ENCODE measurements at places on chromosomes 4 and X.

- DNase-seq = no peak
These were observed 20.5 kb downstream of the MGST2 start for GRCh38 chr4:139686130-139686529.

DNA sequence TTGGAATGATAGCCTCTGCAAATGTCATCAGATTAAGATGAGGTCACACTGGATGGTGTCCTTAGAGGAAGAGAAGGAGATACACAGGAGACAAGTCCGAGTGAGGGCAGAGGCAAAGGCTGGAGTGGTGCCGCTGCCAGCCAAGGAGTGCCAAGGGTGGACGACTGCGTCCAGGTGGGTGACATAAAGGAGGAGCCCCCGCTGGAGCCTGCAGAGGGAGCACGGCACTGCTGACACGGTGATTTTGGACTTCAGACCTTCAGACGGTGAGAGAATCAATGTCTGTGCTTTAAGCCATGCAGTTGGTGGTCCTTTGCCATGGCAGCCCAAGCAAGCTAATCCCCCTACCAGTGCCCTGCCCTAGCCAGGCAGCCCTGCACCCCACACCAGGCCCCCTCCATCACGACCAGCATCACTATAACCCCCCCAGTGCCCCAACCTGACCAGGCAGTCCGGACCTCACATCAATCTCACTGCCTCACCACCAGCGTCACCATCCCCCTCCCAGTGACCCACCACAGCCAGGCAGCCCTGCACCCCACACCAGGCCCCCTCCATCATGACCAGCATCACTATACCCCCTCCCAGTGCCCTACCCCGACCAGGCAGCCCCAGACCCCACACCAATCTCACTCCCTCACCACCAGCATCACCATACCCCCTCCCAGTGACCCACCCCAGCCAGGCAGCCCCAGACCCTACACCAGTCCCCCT lies 130.0 kb downstream of the HMX1 start:
- DNase-seq = no peak

- DNase-seq = no peak
These were observed 10.7 kb upstream of the WDR17 start for GRCh38 chr4:176054942-176055341.

DNA sequence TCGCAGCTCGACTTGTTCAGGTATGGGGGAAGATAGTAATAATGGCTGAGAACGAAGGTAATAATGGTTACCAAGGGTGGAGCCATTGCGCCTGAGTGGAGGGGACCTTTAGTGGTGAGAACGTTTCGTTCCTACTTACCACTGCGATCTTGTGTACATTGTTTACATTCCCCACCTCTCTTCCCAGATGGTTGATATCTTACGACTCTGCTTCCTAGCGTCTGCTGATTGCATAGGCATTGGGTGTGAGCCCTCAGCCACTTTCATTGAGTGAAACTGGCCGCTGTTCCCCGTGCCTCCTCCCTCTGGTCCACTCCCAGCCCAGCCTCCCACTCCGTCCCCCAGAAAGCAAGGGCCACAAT lies 850 bp downstream of the IGBP1 start:
- DNase-seq = no peak

- DNase-seq = no peak
These were observed 38.3 kb downstream of the AFAP1 start for GRCh38 chr4:7901311-7901885.

GRCh38 chr4:110668463-110669235 lies 45.8 kb upstream of the PITX2 start:
- no peak for DNase-seq

DNA sequence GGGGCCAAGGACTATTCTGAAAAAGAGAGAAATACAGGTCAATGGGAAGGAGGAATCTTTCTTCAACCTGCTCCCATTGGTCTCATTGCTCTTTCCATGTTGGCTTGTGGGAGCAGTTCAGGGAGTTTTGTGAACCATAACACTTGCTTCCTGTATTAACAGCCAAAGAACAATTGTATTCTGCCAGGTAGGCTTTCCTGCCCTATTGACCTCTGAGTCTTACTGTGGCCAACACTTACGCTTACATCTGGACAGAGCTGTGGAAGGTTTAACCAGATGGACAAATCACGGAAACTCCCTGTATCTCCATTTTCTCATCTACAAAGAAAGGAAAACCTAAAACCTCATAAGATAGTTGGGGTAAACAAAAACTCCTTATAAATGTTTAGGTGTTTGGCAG lies 30.7 kb downstream of the MID1IP1 start:
- no peak for DNase-seq

DNA sequence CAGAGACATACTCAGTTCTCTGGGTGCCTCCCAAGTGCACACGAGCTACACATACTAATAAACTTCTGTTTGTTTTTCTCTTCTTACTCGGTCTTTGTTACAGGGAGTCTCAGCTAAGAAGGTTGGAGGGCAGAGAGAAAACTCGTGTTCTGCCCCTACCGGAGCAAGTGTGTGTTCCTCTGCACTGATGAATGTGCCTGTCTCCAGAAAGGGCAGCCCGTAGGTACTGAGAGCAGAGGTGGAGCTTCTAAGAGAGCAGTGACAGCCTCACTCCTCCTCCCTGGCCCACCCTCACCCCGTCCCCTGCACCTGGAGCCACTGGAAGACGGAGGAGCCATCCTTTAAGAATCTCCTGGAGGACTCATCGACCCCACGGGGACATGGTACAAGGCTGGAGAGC lies 67.6 kb downstream of the MTNR1A start:
- DNase-seq = no peak

DNA sequence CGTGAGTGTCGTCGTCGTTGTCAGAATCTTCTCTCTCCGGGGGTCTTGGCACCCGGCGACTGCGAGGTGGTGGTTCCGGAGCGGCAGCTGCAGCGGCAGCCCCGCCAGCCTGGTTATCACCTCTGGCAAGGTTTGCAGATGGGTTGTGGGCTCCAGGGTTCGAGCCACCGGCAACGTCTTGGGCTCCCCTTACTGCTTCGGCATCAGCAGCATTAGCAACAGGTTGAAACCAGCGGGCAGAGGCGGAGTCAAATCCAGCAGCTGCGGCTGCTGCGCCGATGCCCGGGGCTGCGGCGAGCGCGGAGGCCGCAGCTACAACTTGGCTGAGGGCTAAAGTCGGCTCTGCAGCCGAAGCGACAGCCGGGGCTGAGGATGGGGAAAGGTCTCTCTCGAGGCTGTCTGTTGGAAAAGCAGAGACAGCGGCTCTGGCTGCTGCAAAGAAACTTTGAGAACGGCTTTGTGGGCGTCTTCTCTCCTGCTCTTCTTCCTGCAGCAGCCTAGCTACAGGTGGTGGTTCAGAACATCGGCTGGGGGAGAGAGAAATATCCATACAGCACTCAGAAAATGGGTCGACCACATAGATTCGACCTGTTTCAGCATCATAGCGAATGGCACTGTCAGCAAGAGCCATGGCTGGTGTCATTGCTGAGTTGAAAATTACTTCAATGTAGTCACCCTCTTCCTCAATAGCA lies 3.6 kb downstream of the IRS4 start:
- no peak for DNase-seq

GRCh38 chr4:89468602-89469001 lies 161.0 kb upstream of the GPRIN3 start:
- no peak for DNase-seq

- DNase-seq = no peak
These were observed 572 bp upstream of the SMPX start for GRCh38 chrX:21758488-21758887.

DNA sequence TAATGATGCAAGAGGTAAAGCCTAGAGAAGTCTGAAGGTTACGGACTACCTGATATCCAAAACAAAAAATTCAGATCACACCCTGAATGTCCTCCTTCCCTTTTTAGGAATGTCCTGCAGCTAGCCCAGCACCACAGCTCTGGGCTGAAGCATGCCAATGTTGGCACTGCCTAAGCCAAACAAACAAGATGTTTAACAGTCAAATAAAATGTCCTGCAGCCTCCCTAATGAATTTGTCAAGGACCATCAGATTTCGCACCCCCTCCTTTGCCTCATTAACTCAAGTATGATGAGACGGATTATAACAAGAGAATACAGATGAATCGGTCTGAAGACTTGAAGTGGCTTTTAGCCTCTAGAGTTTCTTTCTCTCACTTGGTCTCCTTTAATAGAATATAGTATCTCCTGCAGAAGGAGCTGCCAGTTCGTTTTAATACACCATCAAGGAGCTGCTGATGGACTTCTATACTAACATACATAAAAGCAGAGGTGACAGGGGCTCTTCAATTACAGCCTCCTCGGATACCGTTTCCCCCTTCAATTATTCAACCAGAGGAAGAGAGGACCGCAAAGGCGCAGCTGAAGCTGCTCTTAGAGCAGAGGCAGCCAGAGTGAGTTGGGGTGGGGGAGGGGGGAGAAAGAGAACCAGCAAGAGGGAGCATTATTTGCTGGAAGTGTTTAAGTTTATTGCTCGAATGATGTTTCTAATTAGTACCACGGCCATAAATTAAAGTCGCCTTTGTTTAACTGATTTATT lies 3.0 kb upstream of the MAB21L2 start:
- no peak for DNase-seq

- DNase-seq = no peak
These were observed 170.1 kb downstream of the WDFY3 start for GRCh38 chr4:84796394-84796793.

GRCh38 chr4:137359691-137360315 lies 172.5 kb downstream of the PCDH18 start:
- DNase-seq = no peak

DNA sequence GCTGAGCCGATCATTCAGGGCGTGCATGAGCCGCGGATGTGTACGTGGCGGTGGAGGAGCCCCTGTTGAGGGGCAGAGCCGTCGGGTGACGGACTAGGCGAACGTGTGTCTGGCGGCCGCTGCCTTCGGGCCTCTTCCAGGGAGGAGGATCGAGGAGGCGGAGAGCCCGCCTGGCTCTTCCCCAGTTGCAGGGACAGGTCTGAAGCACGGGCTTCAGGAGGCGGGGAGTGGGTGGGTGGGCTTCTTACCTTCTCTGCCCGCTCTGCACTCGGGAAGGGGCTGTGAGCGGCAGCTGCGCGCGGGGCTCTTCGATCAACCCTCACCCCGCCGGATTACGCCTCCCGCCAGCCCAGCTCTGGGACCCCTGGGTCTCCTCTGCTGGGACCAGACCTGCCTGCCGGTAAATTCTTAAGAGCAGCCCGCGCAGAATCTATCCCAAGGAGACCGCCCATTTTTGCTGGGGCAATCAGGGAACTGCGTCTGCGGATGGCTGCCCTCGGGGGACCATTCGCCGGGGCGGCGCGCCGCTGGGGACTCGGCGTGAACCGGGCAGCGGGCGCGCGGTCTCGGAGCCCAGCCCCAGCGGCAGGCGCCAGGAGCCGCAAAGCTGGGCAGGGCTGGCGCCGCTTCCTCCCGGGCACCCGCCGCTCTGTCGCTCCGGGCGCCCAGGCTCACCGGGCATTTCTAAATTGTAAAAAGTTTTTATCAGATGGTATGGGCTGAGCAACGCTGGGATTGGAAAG lies 4.9 kb downstream of the PLAC8 start:
- peak; percentile 11 for DNase-seq

DNA sequence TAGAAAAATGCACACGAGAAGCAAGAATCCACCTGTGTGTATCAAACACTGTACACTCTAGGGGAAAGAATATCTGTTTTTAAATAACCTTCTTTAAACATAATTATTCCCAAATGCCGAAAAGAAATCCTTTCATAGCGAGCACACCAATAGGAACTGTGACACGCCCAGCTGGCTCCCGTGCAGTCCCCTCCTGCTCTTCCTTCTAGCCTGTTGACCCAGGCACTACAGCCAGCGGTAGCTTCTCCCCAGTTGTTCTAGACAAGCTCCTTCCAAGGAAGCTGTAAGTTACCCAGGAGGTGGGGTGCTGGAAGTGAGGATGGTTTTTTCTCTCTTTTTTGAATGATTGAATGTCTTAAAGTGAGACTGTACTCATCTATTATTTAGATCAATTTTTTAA lies 19.5 kb upstream of the NOCT start:
- DNase-seq = no peak

All from T-helper 2 cell (primary cell).